ENCODE measurements at places on chromosomes 6 and 20. TPM values are rescaled to one million over a fixed set of nuclear protein-coding genes. Genes with fewer than 3 reads are reported as not detected.

DNA sequence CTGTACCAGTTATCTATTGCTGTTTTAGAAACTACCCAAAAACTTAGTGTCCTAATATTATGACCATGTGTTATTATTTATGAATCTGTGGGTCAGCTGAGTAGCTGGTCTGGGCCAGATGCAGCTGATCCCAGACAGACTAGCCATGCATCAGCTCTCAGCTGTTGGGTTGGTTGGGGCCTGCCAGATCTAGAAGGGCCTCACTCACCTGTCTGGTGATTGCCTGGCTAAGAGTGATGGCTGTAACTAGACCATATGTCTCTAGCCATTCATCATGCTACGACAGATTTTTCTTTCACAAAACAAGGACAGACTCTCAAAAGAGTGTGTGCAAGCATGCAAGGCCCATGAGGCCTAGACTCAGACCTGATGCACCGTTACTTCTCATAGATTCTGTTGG, 403.2 kb downstream of the SAMD5 start:
- no peak overlapping the region for H3K27ac ChIP-seq
- H3K4me3 ChIP-seq, result no peak overlapping the region
- H3K27me3 ChIP-seq, result no peaks in the 10 kb centered on the region
- H3K4me1 ChIP-seq, result no peaks in the 10 kb centered on the region

DNA sequence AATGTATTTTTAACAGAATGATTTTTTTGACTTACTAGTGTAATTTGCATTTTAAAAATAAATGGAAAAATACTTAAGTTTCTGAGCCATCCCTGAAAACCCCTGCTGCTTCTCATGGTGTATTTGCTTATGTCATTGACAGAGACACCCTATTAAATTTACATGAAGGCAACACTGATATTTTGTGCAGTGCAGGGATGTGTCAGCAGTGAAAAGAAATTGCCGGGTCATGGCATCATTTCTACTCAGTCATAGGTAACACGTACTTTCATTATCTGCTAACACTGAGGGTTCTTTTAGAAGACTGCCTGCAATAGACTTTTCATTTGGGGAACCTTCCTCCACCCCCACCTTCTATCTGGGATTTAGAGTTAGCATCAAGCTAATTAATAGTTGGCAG, 136.7 kb upstream of the RNF217 start:
- no peaks in the 10 kb centered on the region for H3K36me3 ChIP-seq
- no peak for DNase-seq
- H3K4me3 ChIP-seq, result no peak overlapping the region

GRCh38 chr6:6221787-6222535, 98.5 kb downstream of the F13A1 start:
- H3K4me3 ChIP-seq, result no peak overlapping the region
- DNase-seq, result no peak
- H3K36me3 ChIP-seq, result no peaks in the 10 kb centered on the region
- H3K4me1 ChIP-seq, result no peaks in the 10 kb centered on the region
- H3K27me3 ChIP-seq, result peaks cover 7% of the 10 kb centered on the region

Gene OPRL1
- 0.28 TPM for total RNA-seq

Gene WFDC10B
- not detected for total RNA-seq

Gene ZBTB12
- 4.6 TPM for total RNA-seq
